Stimulated activated CD8-positive, alpha-beta memory T cell treated with anti-CD3 and anti-CD28 coated beads, Interleukin-4, amount 100 ng/mL, for 1 hour (primary cell): ENCODE measurements at places on chromosomes 1 and 21.

DNA sequence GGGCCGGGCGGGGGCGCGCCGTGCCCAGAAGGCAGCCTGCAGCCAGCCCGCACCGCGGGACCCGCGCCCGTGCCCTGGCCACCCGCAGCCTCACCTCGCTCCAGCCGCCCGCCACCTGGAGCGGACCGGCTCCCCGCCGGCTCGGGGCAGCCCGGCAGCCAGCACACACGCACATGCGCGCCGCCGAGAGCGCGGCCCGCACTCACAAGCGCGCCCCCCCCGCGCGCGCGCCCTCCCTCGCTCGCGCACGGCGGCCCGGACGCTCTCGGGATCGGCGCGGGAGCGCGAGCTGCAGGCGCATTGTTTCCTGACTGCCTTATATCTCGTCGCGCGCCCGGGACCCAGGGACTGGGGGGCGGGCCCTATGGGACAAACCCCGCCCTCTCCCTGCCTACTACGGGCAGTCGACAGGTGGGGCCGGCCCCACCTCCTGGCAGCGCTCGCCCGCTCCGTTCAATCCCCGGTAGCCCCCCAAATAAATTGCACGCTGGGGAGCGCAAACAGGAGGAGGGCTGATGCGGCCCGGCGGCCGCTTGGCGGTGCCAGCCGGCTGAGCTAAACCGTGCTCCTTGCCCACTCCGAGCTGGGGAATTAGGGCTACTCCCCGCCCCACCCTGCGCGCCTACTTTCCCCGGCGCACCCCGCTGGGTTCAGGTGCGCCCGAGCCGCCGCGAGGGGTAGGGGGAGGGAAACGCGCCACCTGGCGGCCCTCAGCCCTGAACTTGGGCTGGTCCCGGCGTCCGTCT, at the start of gene MYCL:
Gene MYCL, minus strand, starts transcription at position 204 of the 746 bp plus-strand sequence. CDS start 483 bp downstream, outside the sequence.
- DNase-seq = no peak

DNA sequence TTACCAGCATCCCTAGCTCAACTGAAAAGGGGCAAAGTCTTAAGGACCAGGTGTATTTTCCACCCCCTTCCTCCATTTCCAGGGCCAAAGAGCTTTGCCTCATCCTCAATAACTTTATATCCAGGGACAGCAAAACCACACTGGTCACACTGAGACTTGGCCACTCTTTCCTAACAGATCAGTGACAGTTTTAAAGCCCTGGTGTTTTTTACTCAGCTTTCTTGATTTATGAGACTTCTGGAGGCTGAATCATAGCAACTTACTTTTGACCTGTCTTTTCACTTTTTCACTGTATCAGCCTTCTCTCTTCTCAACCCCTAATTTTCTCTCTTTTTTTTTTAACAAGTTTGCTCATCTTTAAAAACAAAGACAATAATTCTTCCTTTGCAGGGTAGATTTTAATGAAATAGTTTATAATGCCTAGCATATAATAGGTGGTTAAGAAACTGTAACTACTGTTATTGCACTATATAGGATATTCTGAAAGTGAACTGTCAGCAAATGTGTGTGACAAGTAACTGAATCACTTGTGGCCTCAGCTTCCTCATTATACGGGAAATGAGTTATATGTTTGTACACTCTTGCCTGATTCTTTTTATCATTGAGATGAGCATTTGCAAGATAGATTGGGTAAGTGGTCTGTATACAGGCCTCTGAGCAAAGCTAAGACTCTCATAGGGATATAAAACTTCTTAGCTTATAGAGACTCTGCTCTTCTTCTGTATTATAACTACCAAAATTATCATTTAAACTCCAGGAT, 19.7 kb upstream of the DYNLT5 start:
- DNase-seq = no peak

DNA sequence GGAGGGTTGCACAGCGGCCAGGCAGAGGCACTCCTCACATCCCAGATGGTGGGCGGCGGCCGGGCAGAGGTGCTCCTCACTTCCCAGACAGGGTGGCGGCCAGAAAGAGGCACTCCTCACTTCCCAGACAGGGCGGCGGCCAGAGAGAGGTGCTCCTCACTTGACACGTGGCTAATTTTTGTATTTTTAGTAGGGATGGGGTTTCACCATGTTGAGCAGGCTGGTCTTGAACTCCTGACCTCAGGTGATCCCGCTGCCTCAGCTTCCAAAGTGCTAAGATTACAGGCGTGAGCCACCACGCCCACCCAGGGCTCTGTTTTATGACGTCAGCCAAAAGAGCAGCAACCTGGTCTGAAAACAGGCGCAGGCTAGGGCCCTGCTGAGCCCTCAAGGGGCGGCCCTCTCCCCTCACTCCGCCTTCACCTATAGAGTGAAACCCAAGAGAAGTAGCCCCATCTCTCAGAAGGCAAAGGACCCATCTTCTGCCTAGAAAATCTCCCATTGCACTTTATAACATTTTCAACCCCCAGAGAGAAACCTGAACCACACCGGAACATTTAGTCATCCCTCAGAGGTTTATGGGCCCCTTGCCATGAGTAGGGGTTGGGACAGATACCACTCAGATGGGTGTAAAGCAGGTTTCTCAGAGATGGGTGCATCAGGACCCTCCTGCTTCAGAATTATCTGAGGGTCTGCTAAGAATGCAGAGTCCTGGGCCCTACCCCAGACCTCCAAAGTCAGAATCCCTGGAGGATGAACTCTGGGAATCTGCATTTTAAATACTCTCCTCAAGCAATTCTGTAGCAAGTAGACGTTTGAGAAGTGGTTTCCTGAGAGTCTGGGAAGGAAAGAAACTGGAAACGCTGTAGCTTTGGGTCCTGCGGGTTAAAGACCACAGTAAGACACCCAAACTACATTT, 40.8 kb downstream of the CDK18 start:
- no peak for DNase-seq

GRCh38 chr1:76314730-76315129, 240.2 kb downstream of the ST6GALNAC3 start:
- no peak for DNase-seq

- DNase-seq = no peak
Measured at GRCh38 chr1:153616917-153617311, 789 bp upstream of the S100A14 start.
